ENCODE measurements at places on chromosomes 5 and 9. TPM values are rescaled to one million over a fixed set of nuclear protein-coding genes. Genes with fewer than 3 reads are reported as not detected.

GRCh38 chr5:171127314-171127713, 181.7 kb upstream of the TLX3 start:
- H3K27ac ChIP-seq, result no peak overlapping the region
- H3K27me3 ChIP-seq, result no peaks in the 10 kb centered on the region
- no peaks in the 10 kb centered on the region for H3K36me3 ChIP-seq

DNA sequence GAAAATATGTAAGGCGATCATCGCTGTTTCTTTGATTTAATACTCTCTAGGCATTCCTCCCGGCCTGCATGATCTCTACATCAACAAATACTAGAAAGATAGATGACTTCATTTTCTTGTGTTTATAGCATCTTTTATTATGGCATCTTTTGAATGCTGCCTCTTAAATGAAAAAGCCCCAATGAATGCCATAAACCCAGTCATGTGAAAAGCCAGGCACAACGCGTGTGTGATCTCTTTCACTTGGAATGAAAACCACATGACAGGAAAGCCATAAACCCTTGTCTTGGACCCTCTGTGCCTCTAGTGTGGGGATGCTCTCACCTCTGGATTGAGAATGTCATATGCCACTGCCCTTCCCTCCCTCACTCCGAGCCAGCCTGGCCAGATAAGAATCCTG, 476.2 kb downstream of the SEMA5A start:
- H3K4me3 ChIP-seq, result no peak overlapping the region
- no peaks in the 10 kb centered on the region for H3K27me3 ChIP-seq
- no peak overlapping the region for H3K27ac ChIP-seq
- H3K4me1 ChIP-seq, result no peaks in the 10 kb centered on the region

DNA sequence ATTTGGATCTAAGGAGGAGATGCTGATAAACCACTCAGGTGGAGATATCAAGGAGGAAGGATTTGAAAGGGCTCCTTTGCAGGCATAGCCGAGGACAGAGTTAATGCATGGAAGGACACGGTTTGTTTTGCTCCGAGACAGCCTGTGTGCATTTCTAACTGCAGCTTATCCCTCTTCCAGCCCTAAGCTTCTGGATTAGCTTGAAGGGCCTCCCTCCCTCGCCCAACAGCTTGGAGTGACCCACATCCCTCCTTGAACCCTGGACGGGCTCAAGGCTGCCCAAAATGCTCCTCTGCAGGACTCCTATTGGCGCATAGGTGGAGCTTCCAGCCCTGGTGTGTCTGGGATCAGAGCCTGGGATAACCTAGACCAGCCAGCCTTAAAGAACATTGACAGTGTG, 66.7 kb downstream of the PPARGC1B start:
- peaks cover 3% of the 10 kb centered on the region for H3K4me1 ChIP-seq
- H3K36me3 ChIP-seq, result no peaks in the 10 kb centered on the region
- H3K27me3 ChIP-seq, result no peaks in the 10 kb centered on the region
- DNase-seq, result no peak
- H3K4me3 ChIP-seq, result no peak overlapping the region

- H3K4me1 ChIP-seq, result no peaks in the 10 kb centered on the region
- no peaks in the 10 kb centered on the region for H3K27me3 ChIP-seq
- no peak for DNase-seq
- no peak overlapping the region for H3K4me3 ChIP-seq
Measured at GRCh38 chr9:107976767-107977166, 487.2 kb upstream of the KLF4 start.

OR1Q1 gene
- not detected for total RNA-seq

PCDHB9 gene
- not detected for total RNA-seq

- no peak for DNase-seq
- no peak overlapping the region for H3K27ac ChIP-seq
- H3K4me1 ChIP-seq, result no peaks in the 10 kb centered on the region
- H3K36me3 ChIP-seq, result no peaks in the 10 kb centered on the region
- no peaks in the 10 kb centered on the region for H3K27me3 ChIP-seq
- no peak overlapping the region for H3K4me3 ChIP-seq
Measured at GRCh38 chr9:81619353-81620001, 69.9 kb downstream of the TLE1 start.

DNA sequence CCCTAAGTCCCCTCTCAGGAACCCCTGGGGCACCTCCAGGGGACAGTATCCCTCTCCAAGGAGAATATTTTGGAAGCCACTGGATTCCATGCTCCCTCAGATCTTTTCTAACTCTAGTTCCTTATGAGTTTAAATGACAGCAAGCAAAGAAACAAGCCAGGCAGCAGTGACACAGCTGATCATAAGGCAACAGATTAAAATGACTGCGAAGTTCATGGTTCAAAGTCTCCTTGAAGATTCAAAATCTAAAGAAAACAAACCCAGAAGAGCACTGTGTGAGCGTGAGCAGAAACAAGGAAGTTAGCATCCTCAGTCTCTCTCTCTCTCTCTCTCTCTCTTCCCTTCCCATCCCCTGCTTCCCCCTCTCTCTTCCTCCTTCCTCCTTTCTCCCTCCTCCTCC, 316.7 kb upstream of the SLC30A5 start:
- H3K4me3 ChIP-seq, result no peak overlapping the region
- H3K4me1 ChIP-seq, result no peaks in the 10 kb centered on the region
- H3K27me3 ChIP-seq, result no peaks in the 10 kb centered on the region
- H3K27ac ChIP-seq, result no peak overlapping the region

GRCh38 chr5:10982626-10983025, 221.6 kb upstream of the DAP start:
- H3K27ac ChIP-seq, result no peak overlapping the region
- DNase-seq, result no peak
- H3K27me3 ChIP-seq, result no peaks in the 10 kb centered on the region
- no peak overlapping the region for H3K4me3 ChIP-seq
- no peaks in the 10 kb centered on the region for H3K36me3 ChIP-seq

- H3K4me3 ChIP-seq, result no peak overlapping the region
- no peaks in the 10 kb centered on the region for H3K27me3 ChIP-seq
Measured at GRCh38 chr9:18720691-18721090, 246.7 kb downstream of the ADAMTSL1 start.

DNA sequence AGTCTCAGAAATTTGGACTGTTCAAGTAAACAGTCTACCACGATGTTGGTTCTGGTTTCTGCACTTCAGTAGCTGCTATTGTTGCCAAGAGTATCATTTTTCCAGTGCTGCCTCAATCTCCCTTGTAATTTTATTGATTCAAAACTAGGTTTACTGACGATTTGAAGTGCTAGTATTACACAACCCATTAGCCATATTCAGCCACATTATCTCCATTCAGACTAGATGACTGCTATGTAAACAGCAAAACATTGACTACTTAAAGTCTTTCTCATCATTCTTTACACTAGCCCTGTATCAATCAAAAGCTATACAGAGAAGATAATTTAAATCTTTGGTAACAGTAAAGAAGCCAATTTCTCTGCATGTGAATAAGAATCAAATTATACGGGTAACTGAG, 102.0 kb upstream of the TSLP start:
- no peaks in the 10 kb centered on the region for H3K36me3 ChIP-seq
- no peaks in the 10 kb centered on the region for H3K4me1 ChIP-seq
- H3K27me3 ChIP-seq, result no peaks in the 10 kb centered on the region
- H3K27ac ChIP-seq, result no peak overlapping the region
- no peak for DNase-seq
- H3K4me3 ChIP-seq, result no peak overlapping the region

- DNase-seq, result peak; percentile 15
- no peak overlapping the region for H3K27ac ChIP-seq
- H3K36me3 ChIP-seq, result no peaks in the 10 kb centered on the region
- no peaks in the 10 kb centered on the region for H3K27me3 ChIP-seq
- no peak overlapping the region for H3K4me3 ChIP-seq
- H3K4me1 ChIP-seq, result peaks cover 11% of the 10 kb centered on the region
Measured at GRCh38 chr5:169629847-169630548, 7.1 kb upstream of the DOCK2 start.

DNA sequence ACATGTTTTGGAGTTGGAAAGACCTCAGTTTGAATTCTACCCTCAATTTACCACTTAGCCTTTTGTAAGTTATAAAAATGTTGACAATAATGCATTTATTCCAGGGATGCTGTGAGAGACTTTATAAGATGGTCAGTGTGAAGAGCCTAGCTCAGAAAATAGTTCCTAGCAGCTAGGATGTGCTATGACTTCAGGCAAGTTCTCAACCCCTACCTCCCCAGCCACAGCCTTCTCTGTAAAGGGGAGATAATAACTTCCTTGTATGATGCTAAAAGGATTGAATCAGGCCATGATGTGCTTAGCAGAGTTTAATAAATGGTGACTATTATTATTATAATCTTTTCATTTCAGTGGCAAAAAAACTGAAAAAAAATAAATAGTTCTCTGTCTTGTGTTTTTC, 77.6 kb downstream of the ALDH1A1 start:
- no peaks in the 10 kb centered on the region for H3K36me3 ChIP-seq
- DNase-seq, result no peak
- no peak overlapping the region for H3K27ac ChIP-seq
- no peaks in the 10 kb centered on the region for H3K4me1 ChIP-seq

DNA sequence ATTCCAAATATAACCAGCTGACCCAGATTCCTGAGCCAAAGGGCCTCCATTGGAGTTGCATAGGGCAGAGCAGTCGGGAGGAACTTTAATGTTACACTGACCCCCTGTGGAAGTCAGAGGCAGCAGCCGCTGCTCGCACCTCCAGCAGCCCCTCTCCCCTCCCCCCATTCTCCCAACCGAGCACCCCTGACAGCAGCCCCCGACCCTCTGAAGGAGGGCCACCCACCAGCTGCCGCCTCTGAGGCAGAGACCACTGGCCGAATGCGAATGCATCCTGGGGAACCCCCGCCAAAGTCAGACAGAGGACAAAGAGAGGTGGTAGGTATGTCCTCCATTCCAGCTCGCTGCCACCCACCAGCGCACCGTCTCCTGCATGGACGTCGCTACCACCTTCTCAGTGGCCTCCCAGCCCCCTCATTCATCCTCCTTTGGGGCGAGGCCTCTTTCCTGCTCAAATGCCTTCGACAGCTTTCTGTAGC, 231.0 kb downstream of the CDK5RAP2 start:
- H3K36me3 ChIP-seq, result no peaks in the 10 kb centered on the region
- H3K27ac ChIP-seq, result no peak overlapping the region
- H3K27me3 ChIP-seq, result no peaks in the 10 kb centered on the region
- peak; percentile 51 for DNase-seq

GRCh38 chr5:74542482-74542881, 98.0 kb downstream of the ENC1 start:
- no peak overlapping the region for H3K4me3 ChIP-seq
- no peak for DNase-seq
- no peaks in the 10 kb centered on the region for H3K27me3 ChIP-seq
- peaks cover 17% of the 10 kb centered on the region for H3K4me1 ChIP-seq
- no peak overlapping the region for H3K27ac ChIP-seq

DNA sequence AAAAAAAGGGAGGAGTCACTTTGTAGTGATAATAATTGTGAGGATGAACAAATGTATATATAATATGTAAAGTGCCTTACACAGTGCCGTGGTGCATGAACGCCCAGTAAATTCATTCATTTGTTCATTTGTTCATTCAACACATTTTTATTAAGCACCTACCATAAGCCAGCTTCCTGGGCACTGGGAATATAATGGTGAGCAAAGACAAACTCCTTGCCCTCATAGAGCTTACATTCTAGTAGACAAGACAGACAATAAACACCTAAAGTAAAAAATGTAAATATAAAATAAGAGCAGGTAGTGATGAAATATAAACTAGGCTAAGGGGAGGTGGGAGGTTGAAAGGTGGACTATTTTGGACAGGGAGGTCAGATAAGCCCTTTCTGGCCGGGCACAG, 32.0 kb downstream of the SPRY4 start:
- H3K4me3 ChIP-seq, result no peak overlapping the region
- H3K27me3 ChIP-seq, result no peaks in the 10 kb centered on the region
- H3K27ac ChIP-seq, result no peak overlapping the region

Data from Caco-2 (cell line).